Activated CD8-positive, alpha-beta memory T cell treated with anti-CD3 and anti-CD28 coated beads, Interleukin-2, amount 10 ng/mL, durations not matched to agents 7 days and 5 days (primary cell): ENCODE measurements at places on chromosomes 16 and 17.

DNA sequence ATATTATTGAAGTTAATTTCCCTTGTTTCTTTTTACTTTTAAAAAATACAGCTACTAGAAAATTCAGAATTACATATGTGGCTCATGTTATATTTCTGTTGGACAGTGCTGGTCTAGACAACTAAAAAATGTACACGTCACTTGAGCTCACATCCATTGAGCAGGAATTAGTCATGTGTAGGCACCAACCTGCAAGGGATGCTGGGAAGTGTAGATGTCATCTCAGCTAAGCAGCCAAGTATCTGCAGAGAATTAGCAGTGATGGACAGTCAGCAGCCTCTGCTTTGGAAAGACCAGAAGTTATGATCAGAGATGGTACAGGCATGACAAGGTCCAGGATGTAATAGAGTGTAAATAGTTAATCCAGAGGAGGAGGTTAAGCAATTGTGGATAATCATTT, 87.1 kb upstream of the HS3ST2 start:
- no peak for DNase-seq

- peak; percentile 75 for DNase-seq
Observed at GRCh38 chr17:41689497-41690299, 1.0 kb downstream of the EIF1 start.

DNA sequence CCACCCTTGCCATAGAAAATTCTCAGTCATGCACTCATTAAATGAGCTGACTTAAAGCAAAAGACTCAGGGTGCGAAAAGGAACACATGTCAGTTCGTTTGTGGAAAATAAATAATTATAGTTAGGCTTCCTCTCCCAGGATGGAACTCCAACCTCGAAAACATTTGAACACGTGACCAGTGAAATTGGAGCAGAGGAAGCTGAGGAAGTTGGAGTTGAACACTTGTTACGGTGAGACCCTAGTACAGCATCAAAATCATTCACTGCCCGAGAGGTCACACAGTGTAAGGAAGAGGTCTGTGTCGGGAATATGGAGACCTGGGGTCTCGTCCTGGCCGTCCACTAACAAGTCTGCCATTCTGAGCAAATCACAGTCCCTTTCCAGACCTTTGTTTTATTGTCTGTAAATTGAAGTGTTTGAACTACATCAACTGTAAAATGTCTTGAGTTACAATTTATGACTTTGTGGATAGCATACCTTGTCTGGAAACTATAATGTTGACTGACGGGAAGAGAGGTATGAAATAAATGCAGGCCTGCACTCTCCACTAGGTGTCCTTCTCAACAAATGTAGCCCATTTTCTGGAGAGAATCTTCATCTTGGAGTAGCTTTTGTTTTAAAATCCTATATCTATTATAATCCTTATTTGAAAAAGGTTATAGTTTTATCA, 7.7 kb downstream of the PSMD7 start:
- no peak for DNase-seq

GRCh38 chr17:29138971-29139691, 41.1 kb downstream of the MYO18A start:
- DNase-seq: peak; percentile 70

DNA sequence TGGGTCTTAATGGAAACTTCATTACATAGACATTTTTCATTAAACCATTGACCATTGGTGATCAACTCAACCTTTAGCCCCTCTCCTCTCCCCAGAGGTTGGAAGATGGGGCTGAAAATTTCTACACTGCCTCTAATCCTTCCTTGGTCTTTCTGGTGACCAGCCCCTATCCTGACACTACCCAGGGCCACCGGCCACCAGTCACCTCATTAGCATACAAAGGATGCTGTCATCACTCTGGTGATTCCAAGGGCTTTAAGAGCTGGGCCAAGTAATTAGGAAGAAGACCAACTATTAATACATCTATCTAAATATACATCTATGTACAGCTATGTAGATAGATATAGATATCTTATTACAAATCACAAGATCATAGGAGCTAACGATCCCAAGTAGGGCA, 111.2 kb upstream of the IRX6 start:
- no peak for DNase-seq

GRCh38 chr17:40090237-40091119, 9.9 kb downstream of the NR1D1 start:
- no peak for DNase-seq

- DNase-seq: no peak
Observed at GRCh38 chr17:72531729-72532128, 410.9 kb downstream of the SOX9 start.

DNA sequence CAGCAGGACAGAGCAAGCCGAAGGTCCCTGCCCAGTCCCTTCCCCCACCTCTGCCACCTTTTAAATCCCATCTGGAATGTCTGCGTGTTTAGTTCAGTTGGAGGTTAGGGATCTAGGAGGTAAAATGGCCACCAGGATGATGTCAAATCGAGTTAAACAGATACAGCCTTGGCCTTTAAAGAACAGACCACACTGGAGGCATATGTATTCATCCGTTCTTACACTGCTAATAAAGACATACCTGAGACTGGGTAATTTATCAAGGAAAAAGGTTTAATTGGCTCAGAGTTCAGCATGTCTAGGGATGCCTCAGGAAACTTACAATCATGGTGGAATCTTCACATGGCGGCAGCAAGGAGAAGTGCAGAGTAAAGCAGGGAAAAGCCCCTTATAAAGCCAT, 167.8 kb upstream of the CACNG5 start:
- no peak for DNase-seq

- no peak for DNase-seq
Observed at GRCh38 chr17:1715803-1716075, 5.6 kb upstream of the TLCD2 start.

DNA sequence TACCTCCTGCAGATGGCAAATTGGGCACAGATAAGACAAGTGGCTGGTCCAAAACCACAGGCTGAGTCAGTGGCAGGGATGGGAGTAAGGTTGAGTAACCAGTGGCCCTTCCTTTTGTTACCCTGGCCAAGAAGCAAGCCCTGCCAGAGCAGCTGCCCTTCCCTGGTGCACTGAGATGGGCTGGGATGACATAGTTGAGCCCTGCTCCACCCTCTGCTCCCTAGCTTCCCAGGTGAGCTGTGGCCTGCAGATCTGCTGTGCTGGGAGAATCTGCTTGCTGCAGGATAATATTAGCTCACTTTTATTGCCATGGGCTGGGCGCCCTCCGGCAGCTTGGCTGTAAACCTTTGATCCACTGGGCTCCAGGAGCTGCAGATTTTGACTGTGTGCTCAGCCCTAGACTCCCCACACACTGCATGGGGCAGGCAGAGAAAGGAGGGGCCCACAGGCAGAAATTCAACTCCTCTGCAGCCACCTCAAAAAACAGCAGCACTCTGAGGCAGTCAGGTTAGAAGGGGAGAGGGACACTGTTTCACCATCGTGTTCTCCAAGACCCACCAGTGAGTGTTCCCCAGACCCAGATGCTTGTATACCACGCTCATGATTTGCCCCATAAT, 101.8 kb downstream of the CBLN1 start:
- DNase-seq: no peak

GRCh38 chr17:54841656-54842055, 59.0 kb upstream of the TOM1L1 start:
- no peak for DNase-seq

DNA sequence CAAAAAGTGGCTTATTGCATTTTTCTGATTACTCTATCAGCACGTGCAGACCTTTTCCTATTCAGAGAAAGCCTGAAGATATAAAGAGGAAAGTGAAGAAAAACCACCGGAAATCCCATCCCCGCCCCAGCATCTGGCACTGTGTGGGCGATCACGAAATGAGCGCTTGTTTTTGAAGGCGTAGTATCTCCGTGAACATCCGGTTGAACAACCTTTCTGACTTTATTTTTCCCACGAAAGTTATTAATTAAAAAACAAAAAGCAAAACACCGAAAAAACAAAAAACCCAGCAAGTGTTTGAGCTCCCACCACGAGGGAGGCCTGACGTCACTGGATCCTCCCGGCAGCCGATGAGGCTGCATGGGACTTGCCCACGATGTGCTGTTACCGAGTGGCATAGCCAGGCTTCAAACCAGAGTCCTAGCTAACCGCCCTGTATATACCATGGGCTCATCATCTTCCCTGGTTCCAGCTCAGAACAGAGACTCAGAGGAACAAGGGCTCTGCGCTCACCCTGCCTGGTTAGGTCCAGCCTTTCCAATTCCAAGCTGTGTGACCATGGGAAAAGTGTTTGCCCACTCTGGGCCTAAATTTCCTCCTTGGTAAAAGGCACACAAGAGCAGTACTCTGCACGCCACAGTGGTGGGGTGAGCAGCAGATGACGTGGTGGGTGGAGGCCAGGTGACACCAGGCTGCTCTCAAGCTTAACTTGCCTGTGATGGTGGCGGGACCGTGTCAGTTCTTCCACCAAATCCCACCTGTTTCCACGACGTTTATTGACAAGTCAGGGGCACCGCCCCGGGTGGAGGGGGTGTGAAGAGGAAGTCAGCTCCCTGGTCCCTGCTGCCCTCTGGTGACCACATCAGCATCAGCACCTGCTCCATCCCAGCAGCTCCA, 34.3 kb upstream of the IL21R start:
- peak; percentile 92 for DNase-seq

GRCh38 chr17:10417431-10417830, 4.3 kb downstream of the MYH8 start:
- no peak for DNase-seq

DNA sequence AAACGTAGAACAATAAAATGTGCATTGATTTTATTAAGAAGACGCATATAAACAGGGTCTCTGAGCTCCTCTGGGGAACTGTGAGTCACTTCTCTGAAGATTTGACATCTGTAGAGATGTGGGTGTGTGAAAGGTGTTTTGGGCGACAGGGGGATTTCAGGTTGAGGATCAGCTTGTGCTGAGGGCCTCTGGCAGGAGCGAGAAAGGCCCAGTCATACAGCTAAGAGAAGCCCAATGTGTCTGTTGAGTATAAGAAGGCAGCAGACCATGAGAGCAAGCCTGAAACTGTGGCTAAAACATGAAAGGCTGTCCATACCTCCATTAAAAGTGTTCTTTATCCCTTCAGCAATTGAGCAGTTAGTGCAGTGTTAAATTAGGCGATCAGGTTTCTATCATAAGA, 406.5 kb upstream of the MON1B start:
- no peak for DNase-seq

DNA sequence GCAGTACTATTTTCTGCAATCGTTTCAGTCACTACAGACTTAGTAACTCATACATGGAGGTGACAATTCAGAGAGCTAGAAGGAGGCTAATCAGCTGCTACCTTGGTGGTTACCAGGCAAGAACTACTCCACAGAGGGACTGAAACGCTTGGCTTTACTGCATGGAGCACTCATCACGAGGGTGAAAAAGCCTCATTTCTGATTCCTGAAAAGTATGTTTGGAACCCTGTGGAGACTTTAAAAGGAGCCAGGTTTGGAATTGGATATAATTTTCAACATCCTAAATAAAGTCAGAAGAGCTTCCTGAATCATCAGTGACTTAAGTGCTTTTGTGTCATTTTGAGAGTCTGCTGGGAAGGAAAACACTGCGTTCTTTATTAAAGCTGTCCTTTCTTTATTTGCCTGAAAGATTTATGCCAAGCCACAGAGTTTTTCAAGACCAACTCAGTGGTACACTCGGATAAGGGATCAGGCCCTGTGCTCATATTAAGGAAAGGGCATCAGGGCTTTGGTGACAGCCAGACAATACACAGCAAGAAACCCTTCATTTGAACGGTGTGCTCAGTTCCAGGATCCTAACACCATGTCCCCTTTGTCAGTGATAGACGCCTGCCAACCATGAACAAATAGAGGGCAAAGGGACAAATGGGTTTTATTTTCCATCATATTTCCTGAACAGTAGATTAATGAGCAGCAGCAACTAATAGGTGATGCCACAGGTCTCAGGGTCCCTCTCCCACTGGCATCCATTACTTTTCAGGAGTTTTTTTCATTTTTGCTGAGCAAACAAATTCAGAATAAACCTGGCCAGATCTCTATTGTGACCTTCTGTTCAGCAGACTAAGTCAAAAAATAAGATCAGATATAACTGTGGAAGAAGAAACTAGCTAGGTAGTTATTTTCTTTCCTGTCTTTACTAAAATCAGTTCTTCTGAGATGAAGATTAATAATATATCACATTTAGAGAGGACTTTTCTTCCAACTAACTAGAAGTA, 80.5 kb upstream of the CLEC18B start:
- DNase-seq: no peak

- DNase-seq: no peak
Observed at GRCh38 chr16:51822471-51822870, 671.4 kb upstream of the SALL1 start.
